ENCODE measurements at places on chromosomes 1 and 21.
A peak's percentile ranks its signal among the peaks of the same experiment; 100 is the strongest.

DNA sequence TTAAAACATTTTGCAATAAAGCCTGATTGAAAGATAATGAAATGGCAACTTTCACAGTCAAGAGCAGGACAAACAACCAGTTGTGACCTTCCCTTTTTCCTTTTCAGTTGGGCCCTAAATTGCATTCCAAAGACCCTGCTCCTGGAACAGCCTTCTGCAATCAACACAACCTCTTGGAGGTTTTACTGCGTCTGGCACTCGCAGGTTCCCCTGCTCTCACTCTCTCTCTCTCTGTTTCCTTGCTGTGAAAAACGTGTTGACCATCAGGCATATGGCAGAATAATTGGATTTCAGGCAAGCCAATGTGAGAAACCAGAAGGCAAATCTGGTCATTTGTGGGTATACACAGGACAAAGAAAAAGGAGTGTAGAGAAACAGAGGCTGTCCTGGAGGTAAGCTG is 23.2 kb downstream of the SLC44A5 start:
- no peak for DNase-seq

DNA sequence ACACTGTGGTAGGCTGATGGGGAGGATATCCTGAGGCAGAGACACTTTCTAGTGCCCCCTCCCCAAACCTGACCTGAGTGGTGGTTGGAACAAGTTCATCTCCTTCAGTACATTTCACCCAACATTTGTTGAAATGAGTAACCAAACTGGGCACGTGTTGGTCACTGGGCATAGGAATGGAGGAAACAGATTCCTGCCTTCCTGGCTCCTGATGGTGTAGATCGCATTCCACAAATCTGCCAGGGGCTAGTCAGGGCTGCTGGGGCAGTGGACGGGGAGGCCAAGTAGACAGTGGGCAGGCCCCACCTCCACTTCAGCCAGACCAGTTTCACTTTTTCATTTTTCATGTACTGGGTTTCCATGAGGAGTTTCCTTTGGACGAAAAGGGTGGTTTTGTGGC is 16.5 kb upstream of the ALX3 start:
- no peak for DNase-seq

DNA sequence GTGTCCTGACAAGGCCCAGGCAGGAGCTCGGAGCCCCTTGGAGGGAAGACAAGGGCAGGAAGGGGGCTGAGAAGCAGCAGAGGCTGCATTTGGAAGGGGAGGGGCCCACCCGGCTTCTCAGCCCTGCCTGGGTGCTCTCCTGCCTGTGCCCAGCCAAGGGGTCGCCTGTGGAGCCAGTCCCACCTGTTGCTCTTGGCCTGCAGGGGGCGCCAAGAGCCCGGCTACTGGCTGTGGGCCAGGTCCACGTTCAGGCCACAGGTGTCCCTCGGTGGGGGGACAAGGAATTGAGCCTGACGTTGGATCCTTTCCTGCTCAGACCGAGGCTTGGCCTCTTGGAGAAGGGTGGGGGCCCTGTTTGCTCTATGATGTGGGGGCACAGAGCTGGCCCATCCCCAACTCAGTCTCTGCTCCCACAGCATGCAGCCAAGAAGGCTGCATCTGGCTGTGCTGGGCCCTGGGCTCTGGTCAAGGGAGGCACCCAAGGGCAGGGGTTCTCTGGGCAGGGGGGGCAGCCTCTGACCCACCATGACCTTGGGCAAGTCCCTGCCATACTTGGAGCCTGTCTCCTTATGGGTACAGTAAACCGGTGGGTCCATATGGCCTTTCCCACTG is 10.9 kb downstream of the WNT4 start:
- peak; percentile 45 for DNase-seq

DNA sequence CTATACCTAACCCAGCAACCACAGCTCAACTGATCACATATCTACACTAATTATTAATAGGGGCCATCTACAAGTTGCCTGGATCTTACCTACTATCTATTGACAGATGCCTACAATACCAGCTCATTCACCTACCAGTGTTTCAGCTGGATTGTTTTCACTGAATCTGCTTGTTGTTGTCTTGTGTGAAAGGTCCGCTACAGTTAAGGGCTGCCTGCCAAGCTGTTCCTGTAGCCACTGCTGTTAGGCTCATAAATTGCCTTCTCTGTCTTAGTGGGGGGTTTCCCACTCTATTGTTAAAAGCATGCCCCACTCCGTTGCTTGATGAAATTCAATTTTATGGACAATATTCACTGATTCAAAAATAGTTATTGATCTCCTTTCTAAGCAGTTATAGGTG is 199.7 kb upstream of the TMPRSS15 start:
- DNase-seq, result no peak

- DNase-seq, result peak; percentile 37
Measured at GRCh38 chr1:106954661-106955229, 101.7 kb upstream of the PRMT6 start.

DNA sequence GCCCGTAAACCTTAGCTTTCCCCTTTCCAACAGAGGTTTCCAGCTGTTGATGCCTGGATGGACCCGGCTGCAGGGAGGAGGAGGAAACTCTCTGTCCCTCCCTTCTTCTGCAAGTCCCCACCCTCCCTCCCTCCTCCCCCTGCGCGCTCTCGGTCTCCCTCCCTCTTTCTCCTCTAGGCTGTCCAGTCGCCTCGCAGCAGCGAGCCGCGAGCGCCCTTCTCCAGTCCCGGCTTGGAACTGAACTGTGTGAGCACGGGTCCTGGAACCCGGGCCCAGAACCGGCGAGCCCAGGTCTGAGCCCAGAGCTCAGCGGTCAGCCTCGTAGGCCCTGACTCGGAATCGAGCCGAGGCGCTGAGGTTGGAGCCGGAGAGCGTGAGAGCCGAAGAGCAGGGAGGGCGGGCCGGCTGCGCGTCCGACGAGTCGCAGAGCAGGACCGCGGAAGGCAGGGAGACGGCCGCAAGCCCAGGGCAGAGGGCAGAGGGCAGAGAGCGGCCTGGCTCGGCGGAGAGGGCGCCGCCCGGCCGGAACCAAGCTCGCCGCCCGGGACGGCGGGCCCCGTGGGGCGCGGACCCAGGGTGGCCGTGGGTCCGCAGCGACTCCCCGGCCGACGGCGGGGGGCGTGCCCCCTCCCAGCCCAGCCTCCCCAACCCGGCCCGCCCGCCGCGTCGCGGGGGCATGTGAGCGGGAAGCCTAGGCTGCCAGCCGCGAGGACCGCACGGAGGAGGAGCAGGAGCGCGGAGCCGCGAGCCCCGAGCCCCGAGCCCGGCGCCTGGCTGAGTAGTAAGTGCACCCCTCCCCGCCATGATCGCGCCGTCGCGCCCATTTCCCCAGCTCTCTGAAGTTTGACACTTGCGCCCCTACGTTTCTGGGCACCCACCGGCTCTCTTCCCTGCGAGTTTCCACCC is at the start of gene SOX13:
Gene SOX13 (plus strand): TSS at position 185 of the 906 bp plus-strand sequence. CDS start 39,801 bp downstream, outside the sequence.
- peak; percentile 81 for DNase-seq

DNA sequence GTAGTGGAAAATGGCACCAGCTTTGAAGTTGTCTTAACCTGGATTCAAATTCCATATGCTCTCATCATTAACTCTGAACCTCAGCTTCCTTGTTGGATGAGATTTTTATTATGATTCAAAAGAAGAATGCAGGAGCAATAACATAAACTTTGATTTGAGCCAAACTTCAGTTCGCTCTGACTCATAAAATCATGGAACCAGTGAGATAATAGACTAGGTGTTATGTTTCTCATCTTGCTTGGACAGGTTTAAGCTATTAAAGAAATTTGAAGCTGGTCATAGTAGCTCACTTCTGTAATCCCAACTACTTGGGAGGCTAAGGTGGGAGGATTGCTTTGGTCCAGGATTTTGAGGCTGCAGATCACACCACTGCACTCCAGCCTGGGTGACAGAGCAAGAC is 172.8 kb downstream of the CLEC20A start:
- no peak for DNase-seq

DNA sequence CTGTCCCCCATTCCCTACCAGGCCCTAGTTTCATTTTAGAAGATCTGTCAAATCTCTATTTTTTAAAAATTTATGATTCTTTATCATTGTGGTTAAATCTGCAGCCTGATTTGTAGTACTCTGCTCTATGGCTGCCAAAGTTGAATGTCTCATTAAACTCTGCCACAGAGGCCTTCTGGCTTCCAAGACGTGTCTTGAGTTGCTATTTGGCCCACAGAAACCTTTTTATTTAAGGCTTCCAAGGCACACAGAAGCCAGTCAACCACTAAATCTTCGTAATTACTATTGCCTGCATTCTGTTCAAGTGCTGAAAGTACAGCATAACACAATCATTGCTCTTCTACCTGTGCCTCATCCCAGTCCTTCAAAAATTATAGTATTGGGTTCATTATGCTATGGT is 971.0 kb downstream of the NCAM2 start:
- DNase-seq, result no peak

DNA sequence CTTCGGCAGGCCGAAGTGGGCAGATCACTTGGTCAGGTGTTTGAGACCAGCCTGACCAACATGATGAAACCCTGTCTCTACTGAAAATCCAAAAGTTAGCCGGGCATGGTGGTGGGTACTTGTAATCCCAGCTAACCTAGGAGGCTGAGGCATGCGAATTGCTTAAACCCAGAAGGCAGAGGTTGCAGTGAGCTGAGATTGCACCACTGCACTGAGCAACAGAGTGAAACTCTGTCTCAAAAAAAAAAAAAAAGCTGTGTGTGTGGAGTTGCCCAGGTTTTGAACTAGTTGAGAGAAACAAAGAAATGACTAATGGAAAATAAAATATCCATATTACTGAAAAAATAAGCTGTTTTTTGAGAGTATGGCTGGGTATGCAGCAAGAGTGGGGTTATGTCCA is 100.2 kb downstream of the GTF2B start:
- no peak for DNase-seq

DNA sequence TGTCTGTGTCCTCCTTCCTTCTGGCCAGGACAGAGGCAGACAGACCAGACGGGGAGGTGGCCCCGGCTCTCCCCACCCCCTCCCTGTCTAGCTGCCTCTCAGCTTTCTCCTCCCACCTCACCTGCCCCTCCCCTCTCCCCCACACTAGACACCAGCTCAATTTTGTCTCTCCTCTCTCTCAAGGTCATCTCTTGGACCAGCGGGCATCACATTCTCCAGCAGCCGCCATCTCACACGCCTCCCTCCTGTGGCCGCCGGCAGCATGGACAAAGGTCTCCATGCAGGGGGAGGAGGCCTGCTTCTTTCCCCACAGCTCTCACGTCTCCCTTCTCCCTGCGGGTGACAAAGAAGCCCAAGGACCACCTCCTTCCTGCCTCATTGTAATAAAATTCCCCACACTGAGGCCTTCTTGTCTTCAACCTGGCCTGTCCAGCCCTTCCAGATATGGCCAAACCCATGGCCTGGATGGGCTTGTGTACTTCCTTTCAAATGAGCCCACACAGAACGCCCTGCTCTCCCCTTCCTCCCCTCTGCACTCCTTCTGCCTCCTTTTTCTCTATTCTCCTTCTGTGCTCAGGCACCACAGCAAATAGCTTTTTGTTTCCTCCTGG is 14.6 kb downstream of the OPTC start:
- DNase-seq, result no peak
